ENCODE measurements at places on chromosomes 13 and 19.

DNA sequence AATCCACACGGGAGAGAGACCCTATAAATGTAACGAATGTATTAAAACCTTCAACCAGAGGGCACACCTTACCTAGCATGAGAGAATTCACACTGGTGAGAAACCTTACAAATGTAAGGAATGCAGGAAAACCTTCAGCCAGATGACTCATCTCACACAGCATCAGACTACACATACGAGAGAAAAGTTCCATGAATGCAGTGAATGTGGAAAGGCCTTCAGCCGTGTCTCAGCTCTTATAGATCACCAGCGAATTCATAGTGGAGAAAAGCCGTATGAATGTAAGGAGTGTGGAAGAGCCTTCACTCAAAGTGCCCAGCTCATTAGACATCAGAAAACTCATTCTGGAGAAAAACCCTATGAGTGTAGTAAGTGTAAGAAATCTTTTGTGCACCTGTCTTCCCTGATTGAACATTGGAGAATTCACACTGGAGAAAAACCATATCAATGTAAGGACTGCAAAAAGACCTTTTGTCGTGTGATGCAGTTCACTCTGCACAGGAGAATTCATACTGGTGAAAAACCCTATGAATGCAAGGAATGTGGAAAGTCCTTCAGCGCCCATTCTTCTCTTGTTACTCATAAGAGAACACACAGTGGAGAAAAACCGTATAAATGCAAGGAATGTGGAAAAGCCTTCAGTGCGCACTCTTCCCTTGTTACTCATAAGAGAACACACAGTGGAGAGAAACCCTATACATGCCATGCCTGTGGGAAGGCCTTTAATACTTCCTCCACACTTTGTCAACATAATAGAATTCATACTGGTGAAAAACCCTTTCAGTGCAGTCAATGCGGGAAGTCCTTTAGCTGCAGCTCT, 16.0 kb downstream of the ZNF582 start:
- DNase-seq, result no peak

DNA sequence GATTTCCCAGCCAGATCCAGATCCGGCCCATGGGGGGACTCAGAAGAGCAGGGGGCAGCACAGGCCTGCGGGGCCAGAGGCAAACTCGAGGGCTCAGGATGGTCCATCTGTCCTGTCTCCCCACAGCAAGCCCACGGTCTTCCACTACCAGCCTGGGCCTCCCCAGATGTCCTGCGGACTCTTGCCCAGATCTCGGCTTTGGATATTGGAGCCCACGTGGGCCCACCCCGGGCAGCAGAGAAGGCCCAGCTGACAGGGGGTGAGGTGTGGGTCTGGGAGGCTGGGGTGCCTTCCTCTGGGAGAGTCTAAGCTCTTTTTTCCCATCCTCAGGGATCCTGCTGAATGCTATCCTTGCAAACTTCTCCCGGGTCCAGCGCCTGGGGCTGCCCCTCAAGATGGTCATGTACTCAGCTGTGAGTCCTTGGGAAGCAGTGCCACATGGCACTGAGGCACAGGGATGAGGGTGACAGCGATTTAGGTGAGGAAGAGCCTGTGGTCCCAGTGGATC, 3.4 kb downstream of the ACP4 start:
- no peak for DNase-seq

DNA sequence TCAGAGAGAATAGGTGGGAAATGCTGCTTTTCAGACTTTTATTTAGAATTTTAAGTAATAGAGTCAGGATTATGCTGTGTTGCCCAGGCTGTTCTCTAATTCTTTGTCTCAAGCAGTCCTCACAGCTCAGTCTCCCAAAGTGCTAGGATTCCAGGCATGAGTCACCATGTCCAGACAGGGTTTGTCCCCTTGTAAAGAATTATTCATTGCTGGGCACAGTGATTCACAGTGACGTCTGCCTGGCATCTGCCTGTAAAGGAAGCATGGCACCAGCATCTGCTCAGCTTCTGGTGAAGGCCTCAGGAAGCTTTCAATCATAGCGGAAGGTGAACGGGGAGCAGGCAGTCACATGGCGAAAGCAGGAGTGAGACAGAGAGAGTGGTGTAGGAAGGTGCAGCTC, 17.7 kb downstream of the ZNF763 start:
- DNase-seq, result no peak

GRCh38 chr13:44188257-44188656, 185.4 kb upstream of the SERP2 start:
- no peak for DNase-seq

DNA sequence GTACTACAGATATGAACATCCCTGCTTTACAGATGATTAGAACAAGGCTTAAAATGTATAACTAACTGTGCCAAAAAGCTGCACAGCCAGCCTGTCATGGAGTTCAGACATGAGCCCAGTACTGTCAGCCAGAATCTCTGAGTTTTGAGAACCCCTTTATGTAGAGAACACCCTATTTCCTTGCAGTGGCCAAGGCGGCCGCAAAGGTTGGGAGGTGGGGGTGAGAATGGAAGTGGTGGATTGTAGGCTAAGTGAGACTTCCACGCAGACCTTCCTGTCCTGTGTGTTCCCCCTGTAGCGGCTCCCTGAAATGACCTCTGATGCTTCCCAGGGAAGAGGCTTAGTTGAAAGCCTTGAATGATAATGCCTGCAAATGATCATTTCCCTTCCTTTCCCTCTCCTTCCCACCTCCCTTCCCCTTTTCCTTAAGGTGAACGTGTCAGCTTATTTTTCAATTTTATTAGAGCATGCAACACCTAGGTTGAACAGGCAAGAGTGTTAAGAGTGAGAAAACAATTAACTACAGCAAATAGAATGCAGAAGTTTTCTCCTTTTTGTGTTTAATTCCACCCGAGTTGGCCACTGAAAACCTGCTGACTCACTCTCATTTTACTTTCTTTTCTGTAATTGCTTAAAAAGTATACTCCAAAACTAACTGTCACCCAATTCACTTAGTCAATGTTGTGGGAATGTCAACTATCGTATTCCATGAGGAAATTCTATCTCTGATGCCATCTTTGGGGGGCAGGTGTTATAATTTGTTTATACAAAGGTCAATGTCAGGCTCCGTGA, 167.0 kb upstream of the EDNRB start:
- DNase-seq, result no peak

All from CD4-positive, CD25-positive, alpha-beta regulatory T cell (primary cell).